ENCODE measurements at places on chromosomes 3 and 15. TPM values are rescaled to one million over a fixed set of nuclear protein-coding genes. Genes with fewer than 3 reads are reported as not detected.

Gene SH2D7
- total RNA-seq, result not detected

Gene HHLA2
- total RNA-seq, result 0.70 TPM

Gene DLEC1
- 0.46 TPM for total RNA-seq

Gene TTBK2
- total RNA-seq, result 9.7 TPM

Gene IL16
- 102 TPM for total RNA-seq

Gene SCN5A
- total RNA-seq, result 0.39 TPM

Gene ALG1L2
- total RNA-seq, result not detected

Gene ST8SIA2
- not detected for total RNA-seq

Gene TM6SF1
- total RNA-seq, result 1.5 TPM

Gene RARB
- not detected for total RNA-seq

Gene CCR9
- not detected for total RNA-seq

Gene GMPPB
- 21.0 TPM for total RNA-seq

Gene ABI3BP
- not detected for total RNA-seq

Gene CCDC33
- not detected for total RNA-seq

Gene COL6A5
- total RNA-seq, result not detected

Gene SHISA5
- 68.8 TPM for total RNA-seq
